ENCODE measurements at places on chromosomes 2 and 18. TPM values are rescaled to one million over a fixed set of nuclear protein-coding genes. Genes with fewer than 3 reads are reported as not detected.

The CTAGE1 gene
- total RNA-seq, result not detected

The ONECUT2 gene
- total RNA-seq, result 0.05 TPM

The MARCO gene
- total RNA-seq, result not detected

The DPP4 gene
- not detected for total RNA-seq

GRCh38 chr18:79614211-79614955 lies 65.2 kb upstream of the CTDP1 start:
- no peak for DNase-seq

- DNase-seq, result no peak
Observed at GRCh38 chr2:165691615-165692014, 102.4 kb downstream of the GALNT3 start.

GRCh38 chr2:185643434-185643833 lies 95.2 kb upstream of the FSIP2 start:
- DNase-seq, result no peak
